ENCODE measurements at places on chromosomes 3 and 15.

- DNase-seq, result no peak
Measured at GRCh38 chr3:20575146-20575545, 389.1 kb upstream of the SGO1 start.

DNA sequence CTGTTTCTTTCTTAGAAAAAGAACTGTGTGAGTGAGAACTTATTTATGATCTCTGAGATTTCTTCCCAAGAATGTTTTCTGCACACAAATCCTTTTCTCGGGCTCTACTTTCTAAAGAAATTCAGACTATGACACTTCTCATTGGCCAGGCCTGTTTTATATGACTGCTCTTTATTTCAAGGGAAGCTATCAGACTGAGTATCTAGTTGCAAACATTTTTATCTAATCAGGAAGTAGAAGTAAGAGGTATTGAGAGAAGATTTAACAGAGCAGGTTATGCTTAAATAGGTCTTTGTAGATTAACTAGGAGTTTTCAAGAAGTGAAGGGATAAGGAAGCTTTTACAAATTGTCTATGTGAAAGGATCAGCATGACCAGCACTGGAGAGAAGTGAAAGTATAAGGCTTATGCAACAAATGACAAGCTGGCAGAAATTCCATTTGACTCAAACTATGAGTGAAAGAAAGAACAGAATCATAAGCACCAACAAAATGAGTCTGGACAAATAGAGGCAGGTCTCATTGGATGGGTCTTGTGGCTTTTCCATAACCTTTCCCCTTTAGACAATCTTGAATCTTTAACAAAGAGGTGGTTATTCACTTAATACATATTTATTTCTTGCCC is 71.9 kb upstream of the CHL1 start:
- DNase-seq, result no peak

DNA sequence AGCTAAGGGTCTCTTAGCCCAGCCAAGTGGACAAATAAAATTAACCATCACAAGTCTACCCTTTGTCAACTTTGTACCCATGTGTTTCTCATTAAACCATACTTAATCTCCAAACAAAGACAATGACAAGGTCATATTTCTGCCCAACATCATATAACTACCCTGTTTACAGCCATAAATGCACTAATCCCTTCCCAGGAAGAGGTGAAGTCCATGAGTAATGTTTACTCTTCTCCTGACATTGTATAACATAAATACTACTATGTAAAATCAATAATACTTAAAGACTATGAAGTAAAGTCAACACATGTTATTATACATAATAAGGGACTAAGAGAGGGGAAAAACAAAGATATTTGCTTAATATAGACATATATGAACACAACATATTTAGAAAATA is 38.5 kb upstream of the FAN1 start:
- DNase-seq, result no peak

- no peak for DNase-seq
Measured at GRCh38 chr3:31182661-31183060, 288.2 kb upstream of the GADL1 start.

DNA sequence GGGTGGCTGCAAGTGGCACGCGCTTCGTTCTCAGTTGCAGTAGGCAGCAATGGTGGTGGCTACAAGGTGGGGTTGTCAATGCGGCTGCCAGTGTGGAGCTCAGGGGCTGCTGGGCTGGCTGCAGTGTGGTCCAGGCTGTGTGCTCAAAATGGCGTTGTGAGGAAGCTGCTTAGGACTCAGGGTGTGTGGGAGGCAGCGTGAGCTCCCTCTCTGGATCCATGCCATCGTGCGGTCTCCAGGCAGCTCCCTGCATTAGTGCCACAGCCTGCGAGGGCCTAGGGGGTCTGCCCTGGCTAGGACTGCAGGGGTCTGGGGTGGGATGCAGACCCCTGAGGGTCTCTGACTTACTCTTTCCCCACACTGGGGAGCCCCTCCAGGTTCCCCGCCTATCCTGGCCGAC is 397.2 kb downstream of the OCA2 start:
- DNase-seq, result no peak

DNA sequence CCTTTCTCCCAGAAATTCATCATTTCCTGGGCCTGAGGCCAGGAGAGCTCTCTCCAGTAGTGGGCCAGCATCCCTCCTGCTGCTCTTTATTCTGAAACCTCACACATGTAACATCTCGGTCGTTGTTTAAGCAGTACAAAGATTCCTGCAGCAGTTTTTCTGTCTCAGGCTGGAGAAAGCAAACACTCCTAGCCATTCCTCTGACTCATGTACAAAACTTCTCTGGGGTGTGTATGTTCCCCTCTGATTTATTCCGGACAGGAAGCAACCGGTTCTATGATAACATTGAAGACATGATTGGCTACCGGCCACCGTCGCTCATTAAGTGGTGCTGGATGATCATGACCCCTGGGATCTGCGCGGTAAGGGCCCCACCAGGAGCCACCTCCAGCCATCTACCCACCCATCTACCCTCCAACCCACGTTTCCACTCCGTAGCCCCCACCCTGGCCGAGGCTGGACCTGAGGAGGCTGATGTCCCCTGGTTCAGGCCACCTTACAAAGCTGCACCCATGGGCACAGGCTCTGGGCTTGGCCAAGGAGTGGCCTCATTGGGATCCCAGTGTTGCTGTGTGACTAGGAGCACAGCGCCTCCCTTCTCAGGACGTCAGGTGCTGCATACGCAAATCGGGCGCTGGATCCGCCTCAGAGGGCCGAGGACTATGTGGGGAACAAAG is 58.6 kb upstream of the SLC6A1 start:
- no peak for DNase-seq

DNA sequence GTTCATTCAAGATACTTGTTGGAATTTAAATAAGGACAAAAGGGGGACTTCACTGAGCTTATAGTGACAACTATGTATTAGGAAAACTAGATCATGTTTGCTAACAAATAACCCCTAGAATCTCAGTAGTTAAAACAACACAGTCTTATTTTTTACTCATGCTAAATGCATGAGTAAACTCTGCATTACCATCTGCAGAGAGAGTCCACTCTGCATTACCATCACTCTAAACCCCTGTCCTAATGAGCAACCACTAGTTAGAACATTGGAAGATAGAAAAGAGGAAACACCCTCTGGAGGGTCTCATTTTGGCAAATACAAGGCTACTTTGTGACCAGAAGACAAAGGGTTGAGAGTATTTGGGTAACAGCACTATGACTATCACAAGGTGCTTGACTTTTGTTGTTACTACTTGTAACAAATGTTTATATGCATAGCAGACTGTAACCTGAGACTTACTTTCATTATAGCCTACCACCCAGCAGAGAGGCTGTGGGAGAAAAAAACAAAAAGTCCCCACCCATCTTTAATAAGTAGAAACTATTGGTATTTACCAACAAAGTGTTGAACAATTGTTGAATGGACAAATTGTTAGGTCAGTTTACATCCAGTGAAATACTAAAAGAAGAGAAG is 99.1 kb downstream of the OXSM start:
- no peak for DNase-seq

- peak; percentile 27 for DNase-seq
Measured at GRCh38 chr3:170033489-170033888, 4.3 kb upstream of the GPR160 start.

DNA sequence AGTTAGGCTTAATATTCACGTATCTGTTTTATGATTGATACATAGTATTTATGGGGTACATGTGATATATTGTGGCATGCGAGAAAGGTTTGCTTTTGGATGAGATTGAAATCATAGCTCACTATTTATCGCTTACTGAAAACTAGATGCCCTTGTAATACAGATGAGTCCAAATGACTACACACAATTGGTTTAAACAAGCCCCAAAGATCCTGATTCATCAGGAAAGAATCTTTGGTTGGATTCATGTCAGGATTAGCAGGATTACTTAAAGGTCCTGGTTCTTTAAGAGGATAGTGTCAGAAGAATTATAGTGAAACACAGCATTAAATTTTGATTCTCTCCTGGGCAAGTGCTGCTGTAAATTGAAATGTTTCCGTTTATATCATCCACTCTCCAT is 18.6 kb upstream of the AADAC start:
- DNase-seq, result no peak

GRCh38 chr3:112900113-112900512 is 53.4 kb upstream of the CD200R1L start:
- no peak for DNase-seq

DNA sequence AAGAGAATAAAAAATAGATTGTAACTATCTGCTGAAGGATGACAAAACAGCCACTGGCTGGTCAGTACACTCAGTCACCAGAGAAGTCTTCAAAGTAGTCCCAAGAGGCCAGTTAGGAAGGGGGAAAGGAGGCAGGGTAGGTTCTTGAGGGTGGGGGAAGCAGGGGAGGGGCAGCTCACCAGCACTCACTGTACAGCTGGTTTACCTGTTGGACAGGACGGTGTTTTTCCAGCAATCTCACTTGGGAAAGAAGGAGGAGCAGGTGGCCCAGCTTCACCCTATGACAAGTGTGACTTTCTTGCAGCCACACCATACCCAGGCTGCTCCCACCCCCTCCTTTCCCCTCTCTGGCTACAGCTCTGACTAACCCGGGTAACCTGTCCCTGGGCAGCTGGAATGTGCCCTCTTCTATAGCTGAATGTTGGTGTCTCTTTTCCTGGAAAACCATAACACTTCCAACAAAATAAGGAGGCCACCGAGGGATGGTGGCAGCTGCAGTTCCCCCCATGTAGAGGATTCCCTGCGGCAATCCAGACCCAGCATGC is 203.4 kb upstream of the NSMCE3 start:
- no peak for DNase-seq

DNA sequence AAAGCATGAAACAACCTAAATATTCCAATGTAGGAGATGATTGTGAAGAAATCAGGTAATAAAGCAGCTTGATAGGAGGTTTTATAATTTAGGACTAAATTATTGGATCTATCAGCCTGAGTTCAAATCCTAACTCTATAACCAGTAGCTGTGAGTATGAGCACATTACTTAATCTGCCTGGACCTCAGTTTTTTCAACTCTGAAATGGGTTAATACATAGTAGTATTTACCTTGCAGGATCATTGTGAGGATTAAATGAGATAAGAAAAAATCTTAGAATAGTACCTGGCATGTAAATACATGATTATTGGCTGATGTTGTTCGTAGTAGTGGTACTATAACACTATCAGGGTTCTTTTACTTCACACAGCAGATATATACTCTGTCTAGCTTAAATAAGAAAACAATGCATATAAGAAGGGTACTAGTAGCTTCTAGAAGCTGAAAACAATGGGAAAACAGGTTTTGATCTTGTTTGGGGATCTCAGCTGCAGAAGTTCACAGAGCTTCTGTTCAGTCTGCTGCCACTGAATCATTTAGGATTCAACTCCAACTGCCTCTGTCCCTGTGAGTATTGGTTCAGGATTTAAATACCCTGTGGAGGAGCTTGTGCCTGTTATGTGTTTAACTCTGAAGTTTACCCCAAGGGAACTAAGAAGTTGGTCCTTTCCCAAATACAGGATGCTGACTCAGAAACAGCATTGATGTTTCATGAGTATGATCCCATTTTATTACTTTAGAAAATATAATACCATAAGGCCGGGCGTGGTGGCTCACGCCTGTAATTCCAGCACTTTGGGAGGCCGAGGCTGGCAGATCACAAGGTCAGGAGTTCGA is 34.2 kb downstream of the KAT2B start:
- no peak for DNase-seq

DNA sequence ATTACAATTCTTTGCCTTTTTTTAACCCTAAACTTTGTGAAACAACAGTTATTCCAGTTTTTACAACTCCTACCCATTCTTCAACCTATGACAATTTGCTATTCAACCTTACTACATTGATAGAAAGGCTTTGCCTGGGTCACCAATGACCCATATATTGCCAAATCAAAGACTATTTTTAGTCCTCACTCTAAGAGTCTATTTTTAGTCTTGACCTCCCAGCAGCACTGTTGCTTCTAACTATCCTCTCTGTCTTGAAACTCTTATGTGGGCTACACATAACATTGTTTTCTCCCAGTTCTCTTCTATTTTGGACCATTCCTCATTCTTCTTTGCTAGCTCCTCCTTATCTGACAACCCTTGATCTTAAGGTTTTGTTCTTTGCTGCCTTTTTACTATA is 71.4 kb downstream of the C3orf80 start:
- DNase-seq, result no peak

GRCh38 chr3:73708956-73709355 is 84.2 kb upstream of the PDZRN3 start:
- no peak for DNase-seq

GRCh38 chr15:41888662-41889253 is 5.1 kb downstream of the SPTBN5 start:
- no peak for DNase-seq

GRCh38 chr3:154182975-154183374 is 61.8 kb downstream of the ARHGEF26 start:
- DNase-seq, result no peak

DNA sequence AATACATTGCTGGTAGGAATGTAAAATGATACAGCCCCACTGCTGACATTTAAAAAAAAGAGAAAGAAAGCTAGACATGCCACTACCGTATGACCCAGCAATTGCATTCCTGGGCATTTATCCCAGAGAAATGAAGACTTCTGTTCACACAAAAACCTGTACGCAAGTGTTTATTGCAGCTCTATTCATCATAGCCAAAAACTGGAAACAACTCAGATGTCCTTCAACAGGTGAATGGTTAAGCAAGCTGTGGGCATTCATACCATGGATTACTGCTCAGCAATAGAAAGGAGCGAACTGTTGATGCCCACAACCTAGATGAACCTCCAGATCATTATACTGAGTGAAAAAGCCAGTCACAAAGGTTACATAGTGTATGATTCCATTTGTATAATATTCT is 132.5 kb downstream of the MAP2K5 start:
- DNase-seq, result no peak

- DNase-seq, result no peak
Measured at GRCh38 chr3:99967796-99968195, 146.5 kb downstream of the FILIP1L start.

- DNase-seq, result no peak
Measured at GRCh38 chr3:99084826-99085225, 183.3 kb upstream of the DCBLD2 start.

GRCh38 chr15:25179673-25180511 is 225.1 kb downstream of the SNRPN start:
- DNase-seq, result no peak

DNA sequence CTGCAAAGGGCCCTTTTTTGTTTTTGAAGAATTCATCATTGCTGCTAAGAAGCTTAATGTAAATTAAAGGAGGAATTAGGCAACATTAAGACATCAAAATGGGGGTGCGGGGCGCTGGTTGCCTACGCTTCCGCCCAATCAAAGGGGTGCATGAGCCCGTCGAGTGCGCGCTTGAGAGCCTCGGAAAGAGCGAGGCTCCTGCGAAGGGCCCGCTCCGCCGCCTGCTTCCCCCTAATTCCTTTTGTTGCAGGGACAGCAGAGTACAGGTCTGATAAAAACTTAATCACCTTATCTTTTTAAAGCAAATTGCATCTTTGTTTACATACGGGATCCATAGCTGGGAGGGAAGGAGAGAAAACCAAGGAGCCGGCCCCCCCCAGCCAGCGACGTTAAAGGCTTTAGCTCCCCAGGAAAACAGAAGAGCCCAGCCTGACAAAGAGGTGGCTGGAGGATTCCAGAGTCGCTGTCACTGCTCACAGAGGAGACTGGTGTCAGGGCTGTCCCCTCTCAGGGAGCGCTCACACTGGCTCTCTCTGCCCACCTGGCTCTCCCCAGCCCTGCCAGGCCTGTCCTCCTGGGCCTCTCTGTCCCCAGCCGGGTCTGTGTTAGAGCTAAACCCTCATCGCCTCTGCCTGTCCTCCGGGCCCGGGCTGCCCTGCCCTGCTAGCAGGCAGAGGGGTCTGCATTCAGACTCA is 67.3 kb downstream of the DNAJB8 start:
- DNase-seq, result no peak

GRCh38 chr3:111913163-111913763 is 54.2 kb downstream of the PHLDB2 start:
- no peak for DNase-seq

GRCh38 chr3:82229397-82229796 is 468.0 kb upstream of the GBE1 start:
- DNase-seq, result no peak

- no peak for DNase-seq
Measured at GRCh38 chr3:6821411-6821810, 39.5 kb upstream of the GRM7 start.
